KBM-7 (cell line): ENCODE measurements at places on chromosomes 1 and 21.

- DNase-seq, result no peak
These were observed 19.0 kb upstream of the CENPF start for GRCh38 chr1:214583824-214584554.

DNA sequence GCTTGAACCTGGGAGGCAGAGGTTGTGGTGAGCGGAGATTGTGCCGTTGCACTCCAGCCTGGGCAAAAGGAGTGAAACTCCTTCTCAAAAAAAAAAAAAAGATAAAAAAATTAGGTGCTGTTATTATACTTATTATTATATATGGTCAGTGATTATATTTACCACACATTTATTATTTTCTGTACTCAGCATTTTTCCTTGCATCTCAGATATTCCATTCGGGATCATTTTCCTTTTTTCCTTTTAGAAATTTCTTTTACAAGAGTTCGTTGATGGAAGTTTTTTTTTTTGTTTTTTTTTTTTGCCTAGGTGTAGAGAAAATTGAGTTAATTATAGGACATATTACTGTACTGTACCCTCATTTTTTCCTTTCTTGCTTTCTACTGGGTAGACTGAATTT is 13.5 kb downstream of the CCDC30 start:
- no peak for DNase-seq

DNA sequence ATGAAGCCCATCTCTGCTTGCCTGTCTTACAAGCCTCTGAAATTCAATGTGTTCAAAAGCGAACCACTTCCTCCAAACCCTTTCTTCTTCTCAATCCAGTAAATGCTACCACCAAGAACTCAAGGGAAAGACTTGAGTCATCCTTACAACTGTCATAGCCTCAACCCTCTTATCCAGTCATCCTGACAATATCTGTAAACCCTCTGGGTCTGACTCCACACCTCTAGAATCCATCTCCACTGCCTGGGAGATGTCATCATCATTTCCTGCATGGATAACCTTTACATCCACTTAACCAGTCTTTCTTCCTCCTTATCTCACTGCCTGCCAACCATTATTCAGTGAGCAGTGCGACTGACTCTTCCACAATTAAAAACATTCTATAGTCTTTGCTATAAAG is 441.1 kb downstream of the SETD4 start:
- DNase-seq, result no peak

DNA sequence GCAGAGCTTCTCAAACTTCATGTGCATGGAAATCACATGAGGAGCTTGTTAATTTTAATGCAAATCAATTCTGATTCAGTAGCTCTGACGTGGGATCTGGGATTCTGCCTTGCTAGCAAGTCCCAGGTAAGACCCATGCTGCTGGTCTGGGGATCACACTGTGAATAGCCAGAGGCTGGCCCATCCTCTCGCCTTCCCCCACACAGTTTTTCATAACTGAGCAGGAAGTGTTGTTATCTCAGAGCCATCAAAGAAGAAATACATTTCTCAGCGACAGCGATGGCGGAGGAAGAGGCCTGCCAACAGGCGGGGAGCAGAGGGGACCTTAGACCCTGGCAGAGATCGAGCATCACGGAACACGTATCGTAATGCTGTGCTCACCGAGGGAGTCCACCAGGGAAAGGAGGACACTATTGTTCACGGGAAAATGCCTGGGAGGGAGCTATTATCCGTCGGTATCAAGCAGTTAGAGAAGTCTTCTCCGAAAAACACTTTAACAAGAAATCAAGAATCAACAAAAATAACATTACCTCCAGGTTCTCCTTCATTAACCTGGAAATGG is 268.9 kb upstream of the TMEM51 start:
- no peak for DNase-seq

GRCh38 chr1:16167331-16168143 is 11.7 kb upstream of the EPHA2 start:
- DNase-seq, result no peak

GRCh38 chr1:67941746-67942145 is 108.5 kb upstream of the GNG12 start:
- DNase-seq, result no peak

DNA sequence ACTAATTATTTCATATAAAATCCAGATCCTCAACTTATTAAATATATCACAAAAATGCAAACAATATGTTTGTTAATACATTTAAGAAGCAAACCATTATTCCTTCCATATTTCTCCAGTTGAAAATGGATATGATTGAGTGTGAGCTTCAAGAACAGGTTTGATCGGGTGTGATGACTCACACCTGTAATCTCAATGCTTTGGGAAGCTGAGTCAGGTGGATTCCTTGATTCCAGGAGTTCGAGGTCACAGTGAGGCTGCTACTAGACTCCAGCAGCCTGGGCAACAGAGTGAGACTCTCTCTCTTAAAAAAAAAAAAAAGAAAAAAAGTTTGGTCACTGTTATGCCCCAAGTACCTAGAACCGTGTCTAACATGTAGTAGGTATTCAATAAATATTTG is 42.9 kb upstream of the RRP15 start:
- no peak for DNase-seq

DNA sequence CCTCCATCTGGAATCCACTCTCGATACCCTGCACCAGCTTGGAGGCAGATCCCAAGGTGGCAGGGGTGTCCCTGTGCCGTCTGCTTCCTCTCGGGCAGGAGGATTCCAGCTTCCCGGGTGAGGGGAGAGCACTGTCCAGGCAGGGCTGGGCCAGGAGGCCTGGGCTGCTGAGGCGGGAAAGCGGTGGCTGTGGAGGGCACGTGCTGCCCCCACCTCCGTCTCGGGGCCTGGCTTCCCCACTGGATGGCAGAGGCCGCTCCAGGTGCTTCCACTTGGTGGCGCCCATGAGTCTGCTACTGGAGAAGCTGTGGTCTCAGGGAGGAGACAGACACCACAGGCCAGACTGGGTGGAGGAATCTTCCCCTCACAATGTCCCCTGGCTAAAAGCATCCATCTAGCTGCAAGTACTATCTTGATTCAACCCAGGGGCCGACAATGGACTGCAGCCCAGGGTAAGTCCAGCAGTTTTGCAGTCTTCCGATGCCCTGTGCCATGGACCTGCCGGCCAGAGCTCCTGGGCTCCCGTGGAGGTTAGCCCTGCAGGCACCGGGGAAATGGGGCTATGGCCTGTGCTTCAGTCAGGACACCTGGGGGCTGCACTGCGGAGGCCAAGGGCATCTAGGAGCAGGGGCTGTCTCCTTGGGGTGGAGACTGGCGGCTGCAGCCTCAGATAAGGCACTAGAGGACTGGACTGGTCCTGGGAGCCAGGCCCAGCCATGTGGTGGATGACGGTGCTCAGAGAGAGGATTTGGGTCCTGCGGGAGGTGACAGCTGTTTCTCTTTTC is 41.3 kb upstream of the EIF4G3 start:
- DNase-seq, result peak; percentile 56

- no peak for DNase-seq
These were observed 852 bp downstream of the RGS7 start for GRCh38 chr1:241356187-241356518.

DNA sequence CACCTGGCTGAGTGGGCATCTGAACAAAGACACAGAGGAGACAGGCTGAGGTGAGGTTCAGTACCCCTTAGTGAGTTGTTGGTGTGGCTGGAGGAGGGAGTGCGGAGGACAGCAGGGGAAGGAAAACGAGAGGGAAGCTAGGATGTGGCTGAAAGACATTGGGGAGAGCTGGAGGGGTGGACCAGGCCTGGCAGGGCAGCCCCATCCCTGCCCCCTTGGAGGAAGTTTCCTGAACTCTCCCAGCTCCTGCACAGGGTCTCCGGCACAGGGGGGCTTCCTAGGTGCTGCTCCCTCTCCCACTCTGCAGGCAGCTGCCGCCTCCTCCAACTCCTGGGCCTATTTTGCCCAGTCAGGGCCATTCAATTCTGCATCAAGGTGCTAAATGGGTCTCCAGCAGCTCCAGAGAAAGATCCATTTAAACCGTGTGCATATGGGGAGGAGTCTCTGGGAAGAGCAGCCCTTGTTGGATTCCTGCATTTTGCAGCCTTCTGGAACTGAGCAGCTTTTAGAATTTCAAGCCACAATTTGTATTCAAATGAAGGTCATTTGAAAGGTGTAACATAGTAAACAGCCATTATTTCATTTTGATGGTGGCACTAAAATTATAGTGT is 193.9 kb downstream of the CAMTA1 start:
- no peak for DNase-seq

DNA sequence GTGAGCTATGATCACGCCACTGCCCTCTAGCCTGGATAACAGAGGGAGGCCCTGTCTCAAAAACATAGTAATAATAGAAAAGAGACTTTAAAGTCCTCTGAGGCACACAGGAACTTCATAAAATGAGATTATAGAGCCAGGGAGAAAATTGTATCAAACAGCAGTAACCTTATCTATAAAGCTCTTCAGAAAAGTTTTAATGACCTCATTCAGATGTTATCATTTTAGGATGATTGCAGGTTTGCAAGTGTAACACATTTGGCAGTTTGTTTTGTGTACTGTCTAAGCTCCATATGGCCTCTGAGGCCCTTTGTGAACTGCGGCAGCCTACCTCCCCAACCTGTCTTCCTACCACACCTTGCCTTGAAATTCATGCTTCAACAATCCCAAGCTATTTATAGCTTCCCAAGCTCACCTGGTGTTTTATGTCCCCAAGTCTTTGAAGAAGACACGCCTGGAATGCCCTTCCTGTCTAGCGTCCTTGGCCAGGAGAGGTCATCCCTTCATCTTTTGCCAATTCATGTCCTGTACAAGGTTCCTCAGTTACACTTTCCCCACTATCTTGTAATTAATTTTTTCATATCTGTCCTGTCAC is 8.5 kb upstream of the AKNAD1 start:
- DNase-seq, result no peak

DNA sequence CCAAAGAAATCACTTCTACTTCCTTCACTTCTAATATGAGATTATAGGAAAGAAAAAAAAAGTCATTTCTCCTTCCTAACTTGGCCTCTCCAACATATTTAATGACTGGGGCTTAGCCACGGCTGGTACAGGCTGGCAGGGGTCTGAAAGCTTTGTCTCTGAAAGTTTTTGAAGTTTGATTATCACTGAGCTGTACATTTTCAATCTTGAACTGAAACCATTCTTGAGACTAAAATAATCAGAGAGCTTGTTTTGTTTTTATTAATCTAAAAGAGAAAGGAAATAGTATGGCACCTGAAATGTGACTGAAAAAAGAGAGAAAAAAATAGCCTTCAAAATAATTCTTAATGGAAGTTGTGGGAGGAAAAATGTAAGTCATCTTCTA is 3.8 kb upstream of the KRTAP19-8 start:
- no peak for DNase-seq

- no peak for DNase-seq
These were observed 307.0 kb downstream of the ST6GALNAC3 start for GRCh38 chr1:76381450-76382097.
